ENCODE measurements at places on chromosomes 7 and 10. TPM values are rescaled to one million over a fixed set of nuclear protein-coding genes. Genes with fewer than 3 reads are reported as not detected.

Gene MRLN
- total RNA-seq, result not detected

Gene INA
- total RNA-seq, result 0.13 TPM

Gene TMEM243
- 33.6 TPM for total RNA-seq

Gene RPEL1
- total RNA-seq, result 0.13 TPM

Gene CYP3A7
- total RNA-seq, result not detected

Gene ZNF503
- total RNA-seq, result 1.3 TPM

Gene FFAR4
- total RNA-seq, result not detected

Gene SUGCT
- total RNA-seq, result 2.4 TPM

Gene SLC29A4
- 2.7 TPM for total RNA-seq

Gene VSTM4
- 0.26 TPM for total RNA-seq

Gene IDI2
- total RNA-seq, result not detected

Gene CLDN3
- total RNA-seq, result 0.07 TPM

Gene ABHD11
- total RNA-seq, result 11.9 TPM

Gene CC2D2B
- 0.04 TPM for total RNA-seq

Gene ZNF727
- total RNA-seq, result not detected

Gene ZWINT
- 51.4 TPM for total RNA-seq

Gene BLOC1S2
- 43.3 TPM for total RNA-seq

Gene AKR1C8
- total RNA-seq, result not detected

Gene TLX1
- total RNA-seq, result 0.60 TPM

Gene CHAT
- total RNA-seq, result not detected

Gene TUBB8
- total RNA-seq, result not detected

Gene SLC39A12
- not detected for total RNA-seq

Gene GALNT17
- not detected for total RNA-seq

Gene LOXL4
- 1.3 TPM for total RNA-seq

Gene ASB10
- total RNA-seq, result not detected

Gene OR2A42
- total RNA-seq, result under 0.01 TPM

Gene HMX2
- total RNA-seq, result not detected

Gene ARHGAP22
- total RNA-seq, result 86.9 TPM

Gene PTPN12
- 40.8 TPM for total RNA-seq

Gene LRIT1
- total RNA-seq, result not detected

Gene GPR26
- total RNA-seq, result not detected

Gene PDE6C
- not detected for total RNA-seq

Gene HOXA10
- 0.14 TPM for total RNA-seq

Gene DEPP1
- 395 TPM for total RNA-seq

Gene RAB19
- 0.33 TPM for total RNA-seq

Gene TUBAL3
- total RNA-seq, result 0.11 TPM

Gene C10orf105
- total RNA-seq, result not detected

Gene ADRB1
- total RNA-seq, result 0.13 TPM

Gene PPP1R17
- not detected for total RNA-seq

Gene CDHR1
- total RNA-seq, result not detected

Data from pulmonary artery endothelial cell (primary cell).